Upper lobe of right lung (tissue), 1 donor: ENCODE measurements at places on chromosomes 3 and 15. TPM values are rescaled to one million over a fixed set of nuclear protein-coding genes. Genes with fewer than 3 reads are reported as not detected.

DNA sequence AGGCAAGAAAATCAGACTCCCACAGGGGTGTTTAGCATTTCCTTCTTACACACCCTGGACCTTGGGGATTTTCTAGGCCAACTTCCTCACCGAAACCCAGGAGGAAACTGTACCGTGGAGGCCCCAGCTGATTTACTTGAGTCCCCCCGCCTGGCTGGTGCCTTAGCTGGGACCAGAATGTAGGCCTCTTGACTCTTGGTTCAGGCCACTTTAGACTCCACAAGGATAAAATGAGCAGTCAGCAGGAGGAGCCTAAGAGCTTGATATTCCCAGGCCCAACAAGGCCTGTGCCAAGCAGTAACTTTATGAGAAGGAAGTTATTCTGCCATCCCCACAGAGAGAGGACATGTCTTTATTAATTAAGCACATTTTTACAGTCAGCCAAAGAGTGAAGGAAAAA, 4.6 kb upstream of the APBA2 start:
- no peaks in the 10 kb centered on the region for H3K4me1 ChIP-seq
- no peak for DNase-seq
- H3K36me3 ChIP-seq: no peaks in the 10 kb centered on the region
- H3K4me3 ChIP-seq: no peak overlapping the region
- peaks cover 12% of the 10 kb centered on the region for H3K27me3 ChIP-seq

DNA sequence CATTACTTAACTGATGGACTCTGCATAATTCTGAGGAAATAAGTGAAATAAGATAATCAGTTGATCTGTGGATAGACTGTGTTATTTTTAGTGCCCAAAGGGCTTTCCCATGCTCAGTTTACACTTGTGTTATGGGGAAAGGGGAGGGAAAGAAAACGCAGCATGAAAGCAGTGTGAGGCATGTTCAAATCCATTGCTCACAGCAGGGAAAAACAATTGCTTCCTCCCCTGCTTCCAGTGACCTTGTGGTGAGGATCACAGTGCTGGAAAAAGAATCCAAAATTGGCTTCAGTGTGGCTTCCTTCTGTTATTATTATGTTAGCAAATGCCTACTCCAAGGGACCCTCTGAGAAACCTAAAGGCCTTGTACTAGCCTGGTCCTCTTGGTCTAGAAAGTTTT, 285.1 kb upstream of the CDIN1 start:
- no peaks in the 10 kb centered on the region for H3K4me1 ChIP-seq
- no peak overlapping the region for H3K4me3 ChIP-seq
- H3K36me3 ChIP-seq: no peaks in the 10 kb centered on the region
- no peak overlapping the region for H3K27ac ChIP-seq
- no peaks in the 10 kb centered on the region for H3K27me3 ChIP-seq
- DNase-seq: no peak

DNA sequence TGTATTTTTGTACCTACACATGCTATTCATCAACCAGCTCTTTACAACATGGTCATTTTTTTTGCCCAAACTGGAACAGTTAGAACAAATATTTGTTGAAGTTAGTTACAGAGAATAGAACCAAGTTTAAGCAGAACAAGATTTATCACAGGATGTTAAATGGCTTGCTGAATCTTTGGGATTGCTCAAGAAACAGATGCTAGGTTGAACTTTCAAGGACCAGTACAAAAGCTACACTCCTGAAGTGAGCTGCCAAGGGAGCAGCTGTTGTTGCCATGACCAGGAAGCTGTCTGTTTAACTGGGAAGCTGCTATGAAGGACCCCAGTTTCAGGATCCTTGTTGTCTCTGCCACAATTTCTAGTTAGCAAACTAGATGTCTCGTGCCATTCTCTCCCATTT, 53.7 kb downstream of the ZIC1 start:
- no peak overlapping the region for H3K4me3 ChIP-seq
- no peak overlapping the region for H3K27ac ChIP-seq
- no peak for DNase-seq
- no peaks in the 10 kb centered on the region for H3K27me3 ChIP-seq
- H3K4me1 ChIP-seq: no peaks in the 10 kb centered on the region

DNA sequence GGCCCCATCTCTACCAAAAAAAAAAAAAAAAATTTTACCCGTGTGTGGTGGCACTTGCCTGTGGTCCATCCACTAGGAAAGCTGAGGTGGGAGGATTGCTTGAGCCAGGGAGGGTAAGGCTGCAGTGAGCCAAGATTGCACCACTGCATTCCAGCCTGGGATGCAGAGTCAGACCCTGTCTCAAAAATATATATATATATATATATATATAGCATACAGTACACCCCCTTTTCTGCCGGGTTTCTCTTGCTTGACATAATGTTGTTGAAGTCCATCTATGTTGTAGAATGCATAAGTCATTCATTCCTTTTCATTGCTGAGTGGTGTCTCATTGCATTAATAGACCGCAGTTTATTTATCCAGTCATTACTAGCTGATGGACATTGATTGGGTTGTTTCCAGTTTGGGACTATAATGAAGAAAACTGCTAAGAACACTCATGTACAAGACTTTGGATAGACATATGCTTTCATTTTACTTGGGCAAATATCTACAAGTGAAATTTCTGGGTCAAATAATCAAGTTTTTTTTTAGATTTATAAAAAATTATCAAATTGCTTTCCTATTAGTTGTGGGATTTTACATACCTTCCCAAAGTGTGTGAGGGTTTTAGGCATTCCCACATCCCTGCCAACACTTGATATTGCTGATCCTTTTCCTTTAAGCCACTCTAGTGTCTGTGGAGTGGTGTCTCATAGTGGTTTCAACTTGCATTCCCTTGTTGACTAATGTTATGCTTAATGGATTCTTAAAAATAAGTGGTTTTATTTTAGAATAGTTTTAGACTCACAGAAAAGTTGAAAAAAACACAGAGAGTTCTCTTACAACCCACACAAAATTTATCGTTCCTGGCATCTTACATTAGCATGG, 2.1 kb upstream of the PRR20G start:
- H3K27ac ChIP-seq: no peak overlapping the region
- no peaks in the 10 kb centered on the region for H3K4me1 ChIP-seq
- no peak overlapping the region for H3K4me3 ChIP-seq

UBA3 gene
- 55.3 TPM for total RNA-seq

GOLGA8T gene
- total RNA-seq: 0.20 TPM

TMC3 gene
- not detected for total RNA-seq

PP2D1 gene
- not detected for total RNA-seq
